GM04503 (cell line): ENCODE measurements at places on chromosomes 13 and 19.

DNA sequence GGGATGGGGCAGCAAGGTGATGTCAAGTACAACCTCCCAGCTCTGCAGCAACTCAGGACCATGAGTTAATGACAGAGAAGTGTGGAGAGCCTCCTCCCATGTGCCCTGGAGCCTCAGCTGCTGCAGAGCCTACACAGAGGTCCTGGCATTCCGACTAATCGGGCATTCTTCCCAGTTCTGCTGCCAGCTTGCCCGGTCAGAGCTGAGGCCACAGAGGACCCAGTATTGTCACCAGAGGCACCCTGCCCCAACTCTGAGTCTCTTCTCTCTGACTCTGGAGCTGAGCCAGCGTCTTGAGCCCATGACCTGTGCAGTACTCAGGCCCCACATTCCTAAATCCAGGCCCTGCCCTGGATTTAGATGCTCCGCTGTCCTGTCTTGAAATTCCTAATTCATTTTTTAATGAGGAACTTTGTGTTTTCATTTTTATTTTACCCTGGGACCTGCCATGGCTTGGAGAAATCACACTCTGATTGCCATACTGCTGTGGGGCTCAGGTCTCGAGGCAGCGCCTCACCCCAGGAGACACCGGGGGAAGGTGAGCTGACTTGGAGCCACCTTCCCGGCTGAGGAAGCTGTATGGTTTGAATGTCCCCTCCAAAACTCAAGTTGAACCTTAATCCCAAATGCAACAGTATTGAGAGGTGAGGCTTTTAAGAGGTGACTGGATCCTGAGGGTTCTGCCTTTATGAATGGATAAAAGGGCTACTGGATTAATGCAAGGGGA is 144.9 kb upstream of the ZNF507 start:
- DNase-seq: no peak

GRCh38 chr19:5567360-5567969 is at the start of gene TINCR:
TINCR (minus strand) TSS chr19:5567953.
- no peak for DNase-seq

GRCh38 chr19:2809387-2810140 is 10.1 kb upstream of the ZNF554 start:
- no peak for DNase-seq

DNA sequence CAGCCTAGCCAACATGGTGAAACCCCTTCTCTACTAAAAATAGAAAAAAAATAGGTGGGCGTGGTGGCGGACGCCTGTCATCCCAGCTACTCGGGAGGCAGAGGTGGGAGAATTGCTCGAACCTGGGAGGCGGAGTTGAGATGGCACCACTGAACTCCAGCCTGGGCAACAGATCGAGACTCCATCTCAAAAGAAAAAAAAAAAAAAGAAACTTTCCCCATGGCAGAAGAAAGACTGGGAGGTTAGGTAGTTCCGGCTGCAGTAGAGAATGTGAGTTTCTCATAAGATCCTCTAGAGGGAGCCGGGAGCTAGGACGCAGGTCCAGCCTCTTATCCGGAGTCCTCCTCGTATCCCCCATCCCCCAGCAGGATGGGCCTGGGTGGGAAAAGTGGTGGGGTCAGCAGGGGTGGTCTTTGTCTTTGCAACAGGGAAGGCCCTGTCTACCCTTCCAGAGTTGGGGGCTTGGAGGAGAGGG is 13.2 kb upstream of the CREB3L3 start:
- DNase-seq: no peak

DNA sequence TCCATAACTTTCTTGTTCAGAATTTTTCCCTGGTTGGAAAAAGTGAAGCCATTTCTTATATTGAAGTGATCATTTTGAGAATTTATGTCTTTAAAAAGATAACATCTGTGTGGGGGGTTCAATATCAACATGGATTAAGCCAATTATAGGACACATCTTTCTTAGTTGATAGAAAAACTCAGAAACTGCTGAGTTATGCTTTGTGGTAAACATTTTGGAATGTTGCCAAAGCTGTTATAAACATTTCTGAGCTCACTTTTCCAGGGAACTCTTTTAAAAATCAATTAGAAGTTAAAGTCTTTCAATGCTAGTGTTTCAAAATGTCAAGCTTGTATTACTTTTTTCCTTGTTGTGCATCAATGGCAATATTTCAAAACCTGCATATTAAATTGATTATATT is 248.8 kb downstream of the DACH1 start:
- DNase-seq: no peak

DNA sequence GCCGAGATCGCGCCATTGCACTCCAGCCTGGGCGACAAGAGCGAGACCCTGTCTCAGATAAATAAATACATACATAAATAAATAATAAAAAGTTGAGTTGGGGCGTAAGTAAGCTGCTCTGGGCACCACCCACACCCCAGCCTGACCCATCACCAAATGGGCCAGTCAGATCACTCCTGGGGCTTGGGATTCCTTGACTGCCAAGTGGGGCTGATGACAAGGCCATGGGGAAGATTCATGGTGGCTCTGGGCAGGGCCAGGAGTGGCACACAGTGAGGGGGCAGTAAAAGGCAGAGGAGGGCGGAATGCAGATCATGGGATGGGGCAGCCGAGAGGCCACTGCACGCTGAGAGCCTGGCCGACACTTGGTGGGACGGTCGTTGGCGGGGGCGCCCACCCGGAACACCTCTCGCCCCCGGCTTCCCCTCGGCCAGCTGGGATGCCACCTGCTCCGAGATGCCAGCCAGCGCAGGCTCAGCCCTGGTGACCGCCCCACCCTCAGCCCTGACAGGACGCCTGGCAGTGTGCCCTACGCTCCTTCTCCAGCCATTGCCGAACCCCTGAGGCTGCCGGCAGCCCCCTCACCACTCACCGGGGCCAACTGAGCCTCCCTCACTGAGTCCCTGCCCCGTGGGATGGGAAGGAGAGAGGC is 10.9 kb downstream of the ZNF653 start:
- DNase-seq: no peak

DNA sequence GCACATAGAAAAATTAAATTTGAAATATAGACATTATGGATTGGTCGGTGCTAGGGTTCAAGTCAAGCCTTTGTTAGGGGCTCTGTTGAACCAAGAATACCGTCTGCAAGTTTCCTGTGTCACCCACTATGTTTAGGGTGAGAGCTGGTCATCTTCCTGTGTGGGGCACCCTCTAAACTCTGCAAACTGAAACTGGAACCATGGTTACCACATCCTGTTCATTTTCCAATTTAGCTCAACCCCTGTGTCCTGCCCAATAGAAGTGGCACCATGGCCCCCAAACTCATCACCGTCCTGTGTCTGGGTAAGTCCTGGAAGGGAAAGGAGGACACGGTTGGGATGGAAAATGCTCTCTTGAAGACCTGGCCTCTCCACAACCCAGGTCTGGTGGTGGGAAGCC is 29.9 kb downstream of the LAIR2 start:
- DNase-seq: no peak

DNA sequence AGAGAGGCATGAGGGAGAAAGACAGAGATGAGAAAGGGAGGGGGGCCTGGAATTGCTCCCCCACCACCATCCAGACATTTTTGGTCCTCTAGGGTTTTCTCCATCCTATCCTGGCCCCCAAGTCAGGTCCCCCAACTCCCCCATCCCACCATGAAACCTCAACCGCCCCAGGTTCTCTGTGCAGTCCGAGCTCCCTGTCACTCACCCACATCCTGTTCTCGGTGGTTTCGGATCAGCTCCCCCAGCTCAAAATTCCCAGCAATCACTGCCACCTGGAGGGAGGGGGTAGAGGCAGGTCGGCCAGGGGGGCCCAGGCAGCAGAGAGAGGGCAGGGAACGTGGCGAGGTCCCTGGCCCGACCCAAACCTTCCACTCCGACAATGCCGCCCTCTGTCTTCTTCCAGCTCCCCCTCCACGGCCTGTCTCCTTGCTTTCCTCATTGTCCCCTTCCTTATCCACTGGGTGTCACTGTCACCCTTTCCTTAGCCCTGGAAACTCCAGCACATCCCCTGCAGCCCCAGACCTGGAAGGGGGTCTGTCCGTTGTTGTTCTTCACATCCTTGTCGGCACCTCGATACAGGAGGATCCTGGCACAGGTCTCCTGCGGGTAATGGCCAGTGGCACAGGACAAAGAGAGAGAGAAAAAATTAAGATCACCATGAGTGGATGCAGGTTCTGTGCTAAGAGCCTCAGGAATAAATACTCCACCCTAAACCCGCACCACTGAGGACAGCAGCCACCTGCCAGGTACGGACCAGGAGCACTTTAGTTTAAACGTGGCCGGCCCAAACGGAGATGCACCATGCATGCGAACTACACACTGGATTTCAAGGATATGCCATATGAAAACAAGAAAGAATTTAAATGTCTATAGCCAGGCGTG is 15.4 kb downstream of the SHANK1 start:
- DNase-seq: no peak

DNA sequence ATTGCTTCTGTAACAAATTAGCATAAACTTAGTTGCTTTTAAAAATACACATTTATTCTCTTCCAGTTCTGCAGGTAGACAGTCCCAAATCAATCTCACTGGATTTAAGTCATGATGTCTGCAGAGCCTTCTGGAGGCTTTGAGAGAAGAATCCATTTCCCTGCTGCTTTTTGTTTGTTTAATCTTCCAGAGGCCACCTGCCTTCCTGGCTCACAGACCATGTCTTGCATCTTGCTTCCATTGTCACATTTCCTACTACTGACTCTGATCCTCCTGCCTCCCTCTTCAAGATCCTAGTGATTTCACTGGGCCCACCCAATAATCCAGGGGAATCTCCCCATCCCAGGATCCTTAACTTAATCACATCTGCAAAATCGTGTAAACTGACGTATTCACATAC is 473.3 kb downstream of the ITGBL1 start:
- DNase-seq: no peak

DNA sequence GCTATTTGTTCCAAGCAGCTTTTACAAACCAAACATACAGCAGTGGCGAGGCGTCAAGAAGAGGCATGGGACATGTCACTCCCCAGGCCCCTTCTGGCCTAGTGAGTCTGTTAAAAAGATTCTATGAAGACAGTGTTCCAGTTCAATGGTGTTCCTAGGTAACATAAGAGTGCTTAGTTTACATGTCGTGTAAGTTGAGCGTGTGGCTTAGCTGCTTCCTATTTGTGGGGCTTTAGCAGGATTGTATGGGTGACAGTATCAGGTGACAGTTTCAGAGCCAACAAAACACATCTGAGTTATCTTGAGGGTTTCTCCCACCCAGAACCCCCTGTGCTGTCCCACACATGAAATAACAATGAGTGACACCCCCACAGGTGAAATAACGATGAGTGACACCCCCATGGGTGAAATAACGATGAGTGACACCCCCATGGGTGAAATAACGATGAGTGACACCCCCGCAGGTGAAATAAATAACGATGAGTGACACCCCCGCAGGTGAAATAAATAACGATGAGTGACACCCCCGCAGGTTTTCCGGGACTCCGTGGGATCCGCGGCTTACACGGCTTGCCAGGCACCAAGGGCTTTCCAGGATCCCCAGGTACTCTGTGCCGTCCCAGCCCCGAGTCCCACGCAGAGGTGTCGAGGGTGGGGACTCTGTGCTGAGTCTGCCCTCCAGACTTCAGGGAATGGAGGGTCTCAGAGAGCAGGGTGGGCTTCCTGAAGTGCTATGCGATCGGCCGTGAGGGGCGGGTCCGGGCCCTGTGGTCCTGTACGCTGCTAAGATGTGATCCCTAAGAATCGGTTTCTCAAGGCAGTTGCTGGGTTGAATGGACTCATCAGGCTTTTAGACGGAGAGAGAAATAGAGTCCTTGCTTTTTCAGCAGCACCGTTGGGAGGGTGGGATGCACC is 68.6 kb downstream of the RAB20 start:
- no peak for DNase-seq

DNA sequence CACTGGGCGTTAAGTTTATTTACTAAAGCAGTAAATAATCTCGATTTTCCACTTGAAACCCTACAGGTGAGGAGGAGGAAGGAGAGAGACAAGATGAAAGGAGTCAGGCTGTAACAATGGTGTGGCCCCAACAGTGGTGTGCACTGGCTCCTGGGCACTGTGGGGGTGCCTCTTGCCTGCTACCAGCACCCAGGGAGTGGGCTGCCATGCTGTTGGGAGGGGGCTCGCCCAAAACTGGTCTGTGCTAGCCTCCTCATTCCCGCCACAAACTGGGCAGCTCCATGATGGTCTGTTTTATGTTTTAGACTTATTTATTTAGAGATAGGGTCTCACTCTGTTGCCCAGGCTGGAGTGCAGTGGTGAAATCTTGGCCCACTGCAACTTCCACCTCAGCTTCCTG is 49.8 kb upstream of the SLC7A9 start:
- DNase-seq: no peak

DNA sequence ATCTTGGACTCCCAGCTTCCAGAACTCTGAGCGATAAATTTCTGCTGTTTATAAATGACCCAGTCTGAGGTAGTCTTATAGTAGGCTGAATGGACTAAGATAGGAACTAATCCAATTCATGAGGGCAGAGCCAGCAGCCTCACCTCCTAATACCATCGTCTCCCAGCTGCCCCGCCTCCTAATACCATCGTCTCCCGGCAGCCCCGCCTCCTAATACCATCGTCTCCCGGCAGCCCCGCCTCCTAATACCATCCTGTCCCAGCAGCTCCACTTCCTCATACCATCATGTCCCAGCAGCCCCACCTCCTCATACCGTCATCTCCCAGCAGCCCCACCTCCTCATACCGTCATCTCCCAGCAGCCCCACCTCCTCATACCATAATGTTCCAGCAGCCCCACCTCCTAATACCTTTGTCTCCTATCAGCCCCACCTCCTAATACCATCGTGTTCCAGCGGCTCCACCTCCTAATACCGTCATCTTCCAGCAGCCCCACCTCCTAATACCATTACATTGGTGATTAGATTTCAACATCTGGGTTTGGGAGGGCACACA is 2.4 kb upstream of the ARGLU1 start:
- no peak for DNase-seq

DNA sequence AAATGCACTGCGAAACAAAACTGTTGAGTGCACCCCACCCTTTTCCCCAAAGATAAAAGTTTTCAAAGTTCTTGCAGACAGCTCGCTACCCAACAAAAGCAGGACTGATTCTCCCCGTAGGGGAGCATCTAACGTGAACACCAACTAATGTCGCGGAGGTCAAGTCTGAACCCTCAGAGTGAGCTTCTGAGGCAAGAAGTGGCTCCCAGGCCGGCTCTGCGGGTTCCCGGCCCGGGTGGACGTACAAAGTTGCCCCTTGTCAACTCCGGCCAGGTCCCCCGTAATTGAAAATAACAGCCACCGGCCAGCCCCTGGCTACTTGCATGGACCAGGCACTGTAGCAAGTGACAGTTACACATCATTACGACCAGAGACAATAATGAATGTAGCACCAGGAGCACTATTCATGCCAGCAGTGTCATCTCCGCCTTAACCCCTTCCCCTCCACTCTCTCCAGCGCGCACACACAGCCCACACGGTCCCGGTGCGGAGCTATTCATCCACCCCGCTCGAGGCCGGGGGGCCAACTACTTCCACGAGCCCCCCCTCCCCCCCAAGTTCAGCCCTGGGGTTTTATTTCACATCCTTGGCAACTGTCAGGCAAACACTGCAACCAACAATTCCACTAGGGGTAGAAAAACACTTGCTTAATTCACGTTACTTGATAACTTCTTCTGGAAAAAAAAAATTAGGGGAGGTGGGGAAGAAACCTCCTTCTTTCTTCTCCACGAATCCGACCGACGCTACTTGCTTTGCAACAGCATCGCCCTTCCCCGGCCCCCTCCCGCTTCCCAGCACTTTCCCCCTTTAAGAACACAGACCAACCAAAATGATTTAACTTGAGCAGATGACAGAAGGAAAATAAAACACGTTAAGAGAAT is 1.2 kb downstream of the KLF12 start:
- DNase-seq: no peak
